ENCODE measurements at places on chromosomes 6 and 20. TPM values are rescaled to one million over a fixed set of nuclear protein-coding genes. Genes with fewer than 3 reads are reported as not detected.

DNA sequence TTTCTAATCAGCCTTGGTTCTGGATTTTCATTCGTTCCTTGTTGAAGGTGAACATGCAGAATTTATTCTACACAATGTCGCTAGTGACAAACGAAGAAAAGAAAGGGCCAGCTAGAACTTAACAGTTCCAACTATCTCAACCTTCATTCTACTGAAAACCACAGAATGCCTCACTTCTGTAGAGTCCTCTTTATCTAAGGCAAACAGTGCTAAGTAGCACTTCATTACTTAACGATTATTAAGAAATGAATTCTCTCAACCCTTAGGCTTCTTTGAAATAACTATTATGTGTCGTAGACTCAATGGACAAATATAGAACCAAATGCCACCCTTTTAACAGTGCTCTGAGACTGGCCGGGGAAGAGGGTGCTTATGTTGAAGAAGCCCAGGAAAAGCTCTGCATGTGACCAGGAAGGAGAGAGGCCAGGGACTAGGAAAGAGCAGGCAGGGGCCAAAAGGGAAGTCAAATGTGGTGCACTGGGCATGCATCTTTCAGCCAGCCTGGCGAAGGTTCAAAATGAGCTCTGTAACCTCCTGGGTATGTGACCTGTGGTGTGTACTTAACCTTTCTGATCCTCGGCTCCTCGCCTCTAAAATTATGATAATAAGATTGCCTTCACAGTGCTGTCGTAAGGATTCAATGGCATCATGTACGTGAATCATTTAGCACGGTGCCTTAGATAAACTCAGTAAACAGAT lies 55.4 kb upstream of the BMP2 start:
- no peak for DNase-seq

Gene MAP1LC3A
- 119 TPM for total RNA-seq

Gene PDYN
- not detected for total RNA-seq

GRCh38 chr6:7787137-7787608 lies 61.3 kb downstream of the BMP6 start:
- no peak for DNase-seq

- DNase-seq: no peak
These were observed 50.0 kb downstream of the SYNJ2 start for GRCh38 chr6:158031381-158032353.

DNA sequence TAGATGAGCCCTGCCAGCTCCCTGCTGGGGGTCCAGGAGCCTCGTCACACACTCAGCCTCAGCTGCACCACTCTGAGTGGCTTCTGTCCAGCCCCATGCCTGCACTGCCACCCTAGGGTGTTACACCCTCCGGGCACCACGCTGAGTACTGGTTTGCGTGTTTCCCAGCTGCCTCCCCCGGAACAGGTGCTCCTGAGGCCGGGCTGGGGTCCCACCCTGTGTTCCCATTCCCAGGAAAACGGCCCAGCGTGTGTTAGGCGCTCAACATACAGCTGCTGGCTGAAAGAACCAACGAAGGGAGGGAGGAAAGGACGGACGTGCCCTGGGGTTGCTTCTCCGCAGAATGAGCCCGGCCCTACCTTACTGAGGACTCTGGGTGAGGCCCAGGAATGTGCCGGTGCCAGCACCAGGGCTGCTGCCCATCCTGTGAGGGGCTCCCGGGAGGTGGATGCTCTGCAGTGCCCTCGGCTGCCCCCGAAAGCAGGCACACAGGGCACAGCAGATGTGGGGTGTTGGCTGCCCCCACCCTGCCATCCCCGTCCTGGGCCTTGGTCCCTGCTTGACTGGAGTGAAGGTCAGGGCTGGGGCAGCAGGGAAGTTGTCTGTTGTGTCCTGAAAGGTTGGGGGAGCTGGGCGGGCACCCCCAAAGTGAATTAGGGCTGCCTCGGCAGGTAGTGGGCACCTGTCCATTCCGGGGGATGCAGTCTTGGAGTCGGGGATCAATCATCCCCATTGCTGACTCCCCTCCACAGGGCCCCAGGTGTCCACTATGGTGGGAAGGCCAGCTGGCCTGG lies 16.3 kb downstream of the LAMA5 start:
- no peak for DNase-seq

DNA sequence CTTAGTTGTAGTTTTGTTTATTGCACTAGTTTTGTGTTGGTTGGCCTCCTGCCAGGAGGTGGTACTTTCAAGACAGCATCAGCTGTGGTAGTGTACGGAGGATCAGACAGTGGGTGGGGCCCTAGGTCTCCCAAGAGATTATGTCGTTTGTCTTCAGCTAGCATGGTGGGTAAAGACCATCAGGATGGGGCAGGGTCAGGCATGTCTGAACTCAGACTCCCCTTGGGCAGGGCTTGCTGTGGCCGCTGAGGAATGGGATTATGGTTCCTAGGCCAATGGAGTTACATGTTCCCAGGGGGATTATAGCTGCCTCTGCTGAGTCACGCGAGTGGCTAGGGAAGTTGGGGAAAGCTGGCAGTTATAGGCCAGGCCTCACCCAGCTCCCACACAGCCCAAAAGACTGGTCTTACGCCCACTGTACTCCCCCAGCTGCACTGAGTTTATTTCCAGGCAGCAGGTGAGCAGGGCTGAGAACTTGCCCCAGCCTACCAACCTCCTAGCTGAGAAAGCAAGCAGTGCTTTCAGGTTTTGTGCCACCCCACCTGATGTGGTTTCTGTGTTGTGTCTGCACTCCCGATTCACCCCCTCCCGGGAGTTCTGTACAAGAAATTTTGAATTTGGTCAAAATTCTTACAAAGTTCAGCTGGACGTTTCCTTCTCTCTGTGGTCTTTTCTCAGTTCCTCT lies 24.7 kb downstream of the ZSCAN31 start:
- no peak for DNase-seq

DNA sequence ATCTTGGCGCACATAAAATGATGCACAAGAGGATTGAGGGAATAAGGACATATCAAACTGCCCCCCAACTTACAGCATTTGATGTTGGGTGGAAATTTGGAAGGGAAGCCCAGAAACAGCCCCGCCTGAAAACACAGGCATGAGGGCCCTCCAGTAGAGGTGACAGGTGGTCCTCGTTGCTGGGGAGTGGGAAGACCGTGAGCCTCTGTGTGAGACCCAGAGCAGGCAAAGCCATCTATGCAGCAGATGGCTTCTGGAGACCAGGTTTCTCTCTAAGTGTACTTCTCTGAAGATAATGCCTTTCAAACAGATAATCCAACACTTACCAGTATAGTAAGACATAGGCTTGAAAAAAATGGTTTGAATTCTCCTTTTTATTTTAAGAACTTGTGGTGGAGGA lies 132.2 kb upstream of the INSM1 start:
- DNase-seq: no peak

DNA sequence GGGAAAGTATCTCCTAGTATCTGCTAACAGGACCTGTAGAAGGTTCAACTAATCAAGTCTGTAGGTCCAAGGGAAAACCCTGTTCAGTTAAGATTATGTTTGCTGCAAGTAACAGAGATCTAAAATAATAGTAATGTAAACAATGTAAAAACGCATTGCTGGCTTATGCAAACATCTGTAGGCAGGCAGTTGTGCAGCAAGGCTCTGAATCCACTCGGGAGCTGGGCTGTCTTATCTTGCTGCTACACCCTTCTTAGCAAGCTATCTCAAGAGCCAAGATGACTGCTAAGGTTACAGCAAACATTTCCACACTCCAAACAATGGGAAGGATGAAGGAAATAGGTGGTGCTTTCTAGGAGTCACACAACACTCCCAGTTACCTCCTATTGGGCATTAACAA lies 397.3 kb upstream of the NRSN1 start:
- no peak for DNase-seq

- no peak for DNase-seq
These were observed 113.5 kb downstream of the ZMYND8 start for GRCh38 chr20:47243003-47243402.

- DNase-seq: no peak
These were observed 611 bp upstream of the RAB22A start for GRCh38 chr20:58308680-58309527.

GRCh38 chr20:50455656-50456451 lies 54.3 kb upstream of the PTPN1 start:
- DNase-seq: no peak

DNA sequence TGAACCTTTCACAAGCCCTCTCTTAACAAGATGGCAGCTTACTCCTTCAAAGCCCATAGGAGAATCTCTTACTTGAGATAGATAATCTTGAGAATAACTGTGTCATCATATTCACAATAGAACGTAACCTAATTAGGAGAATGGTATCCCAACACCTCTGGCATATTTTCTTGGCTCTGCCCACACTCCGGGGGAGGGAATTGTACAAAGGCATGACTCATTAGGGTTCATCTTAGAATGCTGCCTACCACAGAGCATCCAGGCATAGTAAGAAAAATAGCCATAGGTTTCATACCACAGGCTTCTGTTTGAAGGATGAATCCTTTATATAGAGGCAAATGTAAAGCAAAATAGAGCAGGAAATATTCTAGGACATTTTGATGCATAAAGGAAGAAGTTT lies 1100.6 kb upstream of the CITED2 start:
- DNase-seq: no peak

- DNase-seq: no peak
These were observed 60.5 kb upstream of the SAMD5 start for GRCh38 chr6:147447835-147448611.

- DNase-seq: no peak
These were observed 307.1 kb upstream of the PLN start for GRCh38 chr6:118240878-118241528.

DNA sequence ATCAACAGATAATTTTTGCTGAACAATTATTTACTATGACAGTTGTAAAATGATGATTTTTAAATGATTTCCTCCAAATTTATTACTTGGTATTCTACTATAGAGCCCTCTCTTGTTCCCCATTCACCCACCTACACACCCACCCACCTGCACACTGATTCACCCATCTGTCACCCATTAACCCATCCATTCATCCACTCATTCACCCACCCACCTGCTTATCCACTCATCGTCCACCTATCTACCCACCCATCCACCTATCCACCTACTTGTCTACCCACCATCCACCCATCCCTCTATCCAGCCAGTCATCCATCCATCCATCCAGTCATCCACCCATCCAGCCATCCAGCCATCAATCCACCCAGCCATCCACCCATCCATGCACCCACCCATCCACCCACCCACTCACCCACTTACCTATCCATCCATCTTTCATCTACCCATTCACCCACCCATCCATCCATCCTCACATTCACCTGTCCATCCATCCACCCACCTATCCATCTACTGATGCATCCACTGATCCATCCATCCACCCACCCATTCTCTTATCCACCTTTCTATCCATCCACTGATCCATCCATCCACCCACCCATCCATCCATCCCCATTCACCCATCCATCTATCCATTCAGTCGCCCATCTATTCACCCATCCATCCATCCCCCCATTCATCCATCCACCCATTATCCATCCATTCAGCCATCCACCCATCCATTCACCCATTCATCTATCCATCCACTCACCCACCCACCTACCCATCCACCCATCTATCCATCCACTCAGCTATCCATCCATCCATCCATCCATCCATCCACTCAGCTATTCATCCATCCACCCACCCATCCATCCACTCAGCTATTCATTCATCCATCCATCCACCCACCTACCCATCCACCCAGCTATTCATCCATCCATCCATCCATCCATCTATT lies 72.0 kb downstream of the SYNJ2 start:
- DNase-seq: no peak

- DNase-seq: no peak
These were observed 45.7 kb downstream of the PREP start for GRCh38 chr6:105357165-105357564.

DNA sequence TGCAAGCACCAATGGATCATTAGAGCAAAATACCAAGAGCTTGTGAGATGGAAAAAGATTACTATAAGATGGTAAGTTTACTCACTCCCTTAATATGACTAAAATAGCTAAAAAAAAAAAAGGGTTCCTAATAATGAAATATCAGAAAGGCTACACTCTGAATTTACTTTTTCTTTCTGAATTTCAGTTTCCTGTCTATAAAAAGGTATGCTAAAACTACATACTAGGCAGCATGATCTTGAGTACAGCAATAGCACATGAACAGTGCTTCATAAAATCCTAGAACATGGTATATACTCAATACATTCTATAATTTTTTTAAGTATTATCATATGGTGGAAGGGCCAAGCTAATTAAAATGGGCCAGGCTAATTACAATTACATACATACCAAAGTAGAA lies 24.0 kb upstream of the FAM135A start:
- no peak for DNase-seq

Gene WFDC2
- total RNA-seq: not detected

GRCh38 chr6:8329562-8329961 lies 105.8 kb downstream of the SLC35B3 start:
- DNase-seq: no peak

DNA sequence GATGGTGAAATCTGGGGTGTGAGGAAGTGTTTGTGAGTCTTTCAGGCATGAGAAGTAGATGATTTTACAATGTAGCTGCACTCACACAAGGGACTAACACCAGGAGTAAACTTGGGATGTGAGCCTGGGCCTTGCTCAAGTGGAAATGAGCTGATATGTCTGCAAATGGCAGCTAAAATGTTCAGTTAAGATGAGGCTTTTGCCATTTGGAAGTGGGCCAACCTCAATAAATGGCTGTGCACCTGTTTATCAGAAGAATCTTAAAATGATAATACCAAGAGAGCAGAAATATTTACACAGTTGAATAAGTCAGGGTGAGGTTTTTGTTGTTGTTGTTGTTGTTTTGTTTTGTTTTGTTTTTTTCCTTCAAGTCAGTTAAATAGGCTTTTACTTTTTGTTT lies 25.7 kb upstream of the KLHL31 start:
- DNase-seq: no peak

DNA sequence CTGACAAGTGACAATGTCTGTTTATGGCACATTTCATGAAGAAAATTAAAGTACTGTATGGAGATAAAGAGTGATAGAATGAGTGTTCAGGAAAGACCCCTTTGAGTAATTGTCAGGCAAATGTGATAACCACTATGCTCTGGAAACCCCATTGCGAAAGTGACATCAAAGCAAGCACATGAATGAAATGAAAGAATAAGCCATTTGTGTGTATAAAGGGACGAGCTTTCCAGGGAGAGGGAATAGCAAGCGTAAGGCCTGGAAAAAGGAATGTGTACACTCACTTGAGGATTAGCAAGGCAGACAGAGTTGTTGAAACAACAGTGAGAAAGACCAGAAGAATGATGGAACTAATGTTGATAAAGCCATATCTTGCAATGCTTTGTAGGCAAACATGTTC lies 490.0 kb downstream of the GRIK2 start:
- DNase-seq: no peak

DNA sequence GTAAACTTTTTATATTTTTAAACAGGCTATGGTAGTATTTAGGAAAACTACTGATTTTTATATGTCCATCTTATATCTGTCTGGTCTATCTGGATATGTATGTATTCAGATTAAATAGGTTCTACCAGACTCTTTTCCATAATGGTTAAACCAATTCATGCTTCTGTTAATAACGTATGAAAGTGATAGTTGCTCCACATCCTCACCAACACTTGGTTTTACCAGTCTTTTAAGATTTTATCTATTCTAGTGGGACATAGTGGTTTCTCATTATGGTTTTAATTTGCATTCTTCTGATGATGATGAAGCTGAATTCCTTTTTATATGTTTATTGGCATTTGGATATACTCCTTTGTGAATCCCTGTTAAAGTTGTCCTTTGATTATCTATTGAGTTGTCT lies 56.1 kb downstream of the UBR2 start:
- DNase-seq: no peak

- no peak for DNase-seq
These were observed 24.8 kb downstream of the C6orf15 start for GRCh38 chr6:31087494-31088089.

Gene LY6G6F
- total RNA-seq: not detected

Gene SCP2D1
- total RNA-seq: not detected

All from esophagus muscularis mucosa (tissue), 4 donors.